ENCODE measurements at places on chromosomes 4 and X.

GRCh38 chrX:131633285-131633917, 89.5 kb downstream of the OR13H1 start:
- DNase-seq: no peak

DNA sequence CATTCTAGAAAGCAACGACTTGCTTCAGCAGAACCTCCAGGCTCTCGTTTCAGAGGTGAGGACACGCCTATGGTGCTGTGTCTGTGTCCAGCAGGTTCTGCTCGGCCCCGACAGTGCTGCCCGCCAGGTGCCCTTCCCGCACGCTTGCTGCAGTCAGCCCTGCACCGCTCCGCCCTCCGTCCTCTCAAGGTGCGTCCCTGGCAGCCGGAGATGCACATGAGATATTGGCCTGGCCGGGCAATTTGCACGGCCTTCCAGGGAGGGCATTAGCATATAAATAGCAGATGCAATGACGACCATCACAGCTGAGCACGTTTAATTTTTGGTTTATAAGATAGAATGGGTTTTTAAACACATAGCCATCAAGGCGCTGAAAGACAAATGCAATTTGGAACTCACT, 14.4 kb downstream of the UVSSA start:
- DNase-seq: no peak

DNA sequence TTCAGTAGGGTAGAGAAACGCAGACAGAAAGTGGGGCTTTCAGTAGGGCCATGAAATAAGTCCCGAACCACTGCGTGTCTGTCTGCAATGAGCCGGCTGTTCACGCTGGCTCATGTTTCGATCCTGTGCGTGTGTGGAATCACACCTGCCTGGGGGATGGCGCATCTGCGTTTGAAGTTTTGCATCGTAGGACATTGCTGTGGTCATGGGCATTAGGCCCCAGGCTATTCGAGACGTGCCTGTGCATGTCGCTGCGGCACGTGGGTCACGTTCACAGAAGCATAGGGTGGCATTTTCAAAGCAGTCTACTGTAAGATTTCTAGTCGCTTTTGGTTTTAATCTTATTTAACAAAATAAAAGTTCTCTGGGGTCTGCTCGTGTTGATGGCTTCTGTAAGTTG, 25.5 kb upstream of the HGFAC start:
- DNase-seq: peak; percentile 51

DNA sequence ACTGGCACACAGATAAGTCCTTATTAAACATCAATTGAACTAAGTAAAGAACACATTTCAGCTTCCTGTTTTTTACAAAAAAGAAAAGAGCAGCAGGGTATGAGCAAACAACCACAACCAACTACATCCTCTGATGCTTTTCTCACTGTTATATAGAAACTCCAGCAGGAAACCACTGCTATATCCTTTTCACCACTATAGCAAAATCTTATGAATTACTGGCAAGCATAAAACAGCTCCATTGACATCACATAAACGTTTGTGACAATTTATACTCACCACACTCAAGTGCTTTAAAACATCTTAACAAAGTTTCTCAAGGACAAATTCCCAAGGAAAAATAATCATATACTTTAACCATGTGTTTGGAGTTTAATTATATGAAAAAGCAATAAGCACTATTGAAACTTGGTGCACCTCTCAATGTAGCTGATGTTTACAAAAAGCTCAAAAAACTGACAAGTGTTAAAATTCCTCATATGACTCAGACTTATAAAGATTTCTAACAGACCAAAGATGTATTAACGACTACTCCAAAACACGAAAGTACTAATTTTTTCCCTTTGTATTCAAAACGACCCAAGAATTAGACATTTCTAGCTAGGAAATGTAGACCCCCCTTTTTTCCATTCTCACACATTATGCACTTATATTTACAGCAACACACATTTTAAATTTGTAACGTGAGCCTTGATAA, 12.9 kb downstream of the GPRIN3 start:
- DNase-seq: no peak

- no peak for DNase-seq
Observed at GRCh38 chr4:62119195-62119594, 919.1 kb downstream of the ADGRL3 start.

- DNase-seq: no peak
Observed at GRCh38 chr4:112637552-112637866, 566 bp downstream of the LARP7 start.

DNA sequence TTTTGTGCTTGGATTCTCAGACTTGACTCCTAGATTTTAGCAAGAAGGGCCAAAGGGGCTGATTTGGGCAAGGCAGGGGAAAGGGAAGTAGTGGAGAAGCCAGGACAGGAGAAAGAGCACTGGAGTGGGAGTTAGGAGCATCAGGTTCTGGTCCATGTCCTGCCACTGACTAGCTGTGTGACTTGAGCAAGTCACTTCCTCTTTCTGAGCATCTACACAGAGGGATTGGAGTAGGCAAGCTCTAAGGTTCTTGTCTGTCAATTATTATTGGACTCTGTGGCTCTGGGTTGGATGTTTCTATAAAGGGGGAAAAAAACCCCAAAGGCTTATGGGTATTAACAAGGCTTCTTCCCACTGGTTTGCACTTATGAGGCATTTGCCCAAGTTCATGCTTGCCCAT, 24.4 kb downstream of the PLAC1 start:
- DNase-seq: no peak

GRCh38 chrX:124605511-124605910, 259.1 kb downstream of the SH2D1A start:
- DNase-seq: no peak

DNA sequence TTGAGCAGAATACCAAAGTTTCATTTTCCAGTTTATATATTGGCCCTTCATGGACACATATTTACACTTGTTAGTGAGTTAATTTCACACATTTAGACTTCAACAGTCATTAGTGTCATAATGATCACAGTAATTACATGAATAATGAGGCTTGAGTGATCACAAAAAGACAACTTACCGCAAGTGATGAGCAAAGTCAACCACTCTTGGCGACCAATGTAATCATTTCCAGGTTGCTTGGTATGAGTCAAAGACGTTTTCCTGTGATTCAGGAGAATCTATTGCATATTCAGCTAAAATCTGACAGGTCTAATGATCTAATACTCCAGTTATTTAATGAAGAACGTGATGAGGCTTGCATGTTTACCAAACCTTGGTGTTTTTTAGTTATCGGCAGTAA, 407.9 kb upstream of the TENM3 start:
- no peak for DNase-seq

DNA sequence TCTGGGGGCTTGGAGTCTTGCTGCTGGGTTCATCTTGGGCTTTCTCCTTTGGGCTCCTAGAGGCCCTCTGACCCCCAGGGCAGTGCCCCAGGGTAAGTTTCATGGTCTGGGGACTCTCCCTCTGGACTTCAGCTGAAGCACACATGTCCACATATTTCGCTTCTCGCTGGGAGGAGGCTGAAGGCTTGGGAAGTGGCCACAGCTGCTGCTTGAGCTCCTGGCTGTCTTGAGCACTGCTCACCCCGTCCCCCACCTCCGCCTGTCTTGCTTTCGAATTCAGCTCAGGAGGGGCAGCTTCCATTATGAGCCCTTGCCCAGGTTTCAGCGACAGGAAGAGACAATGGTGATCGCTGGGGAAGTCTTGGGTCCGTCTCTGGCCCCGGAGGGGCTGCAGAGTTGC, 3.7 kb downstream of the C4orf54 start:
- no peak for DNase-seq

DNA sequence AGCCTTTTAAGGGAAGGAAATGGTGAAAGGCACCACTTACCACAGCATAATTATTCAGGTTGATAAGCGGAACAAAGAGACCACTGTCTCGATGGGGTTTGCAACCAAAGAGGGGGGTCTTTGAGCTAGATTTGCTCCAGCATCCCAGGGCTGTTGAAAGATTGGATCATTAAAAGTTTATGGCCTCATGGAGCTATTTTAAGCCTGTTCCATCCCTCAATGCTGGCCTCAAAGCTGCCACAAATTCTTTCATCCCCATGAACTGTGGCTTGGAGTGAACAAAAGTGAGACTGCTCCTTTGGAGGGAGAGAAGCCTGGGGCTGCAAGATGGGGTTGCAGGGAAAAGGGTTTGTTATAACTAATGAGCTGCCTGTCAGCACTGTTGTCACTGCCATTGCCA, 209.8 kb downstream of the RTL9 start:
- no peak for DNase-seq

GRCh38 chrX:11704725-11705495, 39.2 kb upstream of the ARHGAP6 start:
- DNase-seq: no peak

DNA sequence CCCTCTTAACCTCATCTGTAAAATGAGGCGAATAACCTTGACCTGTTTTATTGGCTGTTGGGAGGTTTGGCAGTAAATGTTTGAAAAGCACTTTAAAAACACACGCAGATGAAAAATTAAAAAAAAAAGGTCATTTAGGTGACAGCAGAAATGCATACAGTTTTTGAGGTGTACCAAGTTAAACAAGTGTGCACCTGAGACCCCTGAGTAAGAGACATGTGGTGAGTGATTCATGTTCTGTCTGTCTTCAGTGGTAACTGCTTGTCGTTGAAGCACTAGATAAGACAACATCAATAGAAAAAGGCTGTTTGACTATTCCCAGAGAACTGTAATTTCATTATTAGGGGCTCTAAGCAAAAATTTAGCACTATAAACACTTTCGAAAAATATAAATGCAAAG, 608.4 kb upstream of the PITX2 start:
- no peak for DNase-seq

DNA sequence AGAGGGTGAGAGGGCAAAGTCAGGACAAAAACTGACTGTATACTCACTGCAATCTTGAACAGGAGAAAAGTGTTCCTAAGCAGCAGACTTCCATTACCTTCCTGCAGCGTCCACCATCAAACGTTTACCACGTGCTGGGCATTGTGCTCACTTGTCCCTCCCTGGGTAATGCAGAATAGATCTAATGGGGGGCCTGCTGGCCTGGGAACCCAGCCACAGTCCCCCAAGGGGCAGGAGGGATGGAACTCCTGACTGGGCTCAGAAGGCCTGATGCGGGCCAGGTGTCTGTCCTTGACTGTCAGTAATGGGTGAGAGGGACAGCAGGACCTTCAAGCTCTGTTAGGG, 37.6 kb upstream of the FAM156A start:
- DNase-seq: no peak

GRCh38 chr4:67632492-67632891, 68.5 kb downstream of the UBA6 start:
- no peak for DNase-seq

GRCh38 chrX:45801554-45801953, 600.9 kb upstream of the DIPK2B start:
- DNase-seq: no peak

DNA sequence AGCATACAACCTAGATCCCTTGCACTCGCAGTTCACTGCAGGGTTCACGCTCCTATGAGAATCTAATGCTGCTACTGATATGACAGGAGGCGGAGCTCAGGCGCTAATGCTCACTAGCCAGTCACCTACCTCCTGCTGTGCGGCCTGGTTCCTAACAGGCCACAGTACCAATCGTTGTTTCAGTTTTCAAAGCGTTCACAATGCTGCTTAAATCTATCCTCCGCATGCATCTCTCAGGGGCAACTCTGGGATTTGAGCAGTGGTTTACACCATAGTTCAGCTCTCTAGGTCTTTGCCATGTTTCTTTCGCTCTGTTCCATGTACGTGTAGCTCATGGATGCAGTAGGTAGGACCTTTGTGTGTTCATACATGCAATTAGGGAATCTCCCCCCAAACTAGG, 47.2 kb downstream of the CLOCK start:
- DNase-seq: no peak

DNA sequence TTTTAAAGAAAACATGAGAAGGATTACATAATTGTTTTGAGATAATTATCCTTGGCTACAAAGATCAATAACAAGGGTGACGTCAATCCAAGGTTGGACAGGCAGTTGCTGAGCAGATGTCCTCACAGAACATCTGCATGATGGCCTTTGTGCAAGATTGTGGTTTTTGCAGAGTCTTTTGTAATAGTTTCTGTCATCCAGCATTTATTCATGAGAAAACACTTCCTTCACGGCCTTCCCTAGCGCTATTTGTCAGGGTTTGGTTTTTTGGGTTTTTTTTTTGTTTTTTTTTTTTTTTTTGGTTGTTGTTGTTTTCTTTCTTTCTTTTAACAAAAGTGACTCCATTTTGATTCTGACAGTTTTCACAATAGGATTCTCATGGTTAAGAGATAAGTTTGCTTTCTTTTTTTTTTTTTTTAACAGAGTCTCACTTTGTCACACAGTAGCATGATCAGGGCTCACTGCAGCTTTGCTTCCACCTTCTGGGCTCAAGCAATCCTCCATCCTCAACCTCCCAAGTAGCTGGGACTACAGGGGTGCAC, 31.5 kb upstream of the ELF2 start:
- DNase-seq: no peak

- DNase-seq: no peak
Observed at GRCh38 chr4:155599596-155599995, 67.1 kb upstream of the GUCY1A1 start.

- no peak for DNase-seq
Observed at GRCh38 chrX:148371291-148371690, 129.1 kb upstream of the AFF2 start.

DNA sequence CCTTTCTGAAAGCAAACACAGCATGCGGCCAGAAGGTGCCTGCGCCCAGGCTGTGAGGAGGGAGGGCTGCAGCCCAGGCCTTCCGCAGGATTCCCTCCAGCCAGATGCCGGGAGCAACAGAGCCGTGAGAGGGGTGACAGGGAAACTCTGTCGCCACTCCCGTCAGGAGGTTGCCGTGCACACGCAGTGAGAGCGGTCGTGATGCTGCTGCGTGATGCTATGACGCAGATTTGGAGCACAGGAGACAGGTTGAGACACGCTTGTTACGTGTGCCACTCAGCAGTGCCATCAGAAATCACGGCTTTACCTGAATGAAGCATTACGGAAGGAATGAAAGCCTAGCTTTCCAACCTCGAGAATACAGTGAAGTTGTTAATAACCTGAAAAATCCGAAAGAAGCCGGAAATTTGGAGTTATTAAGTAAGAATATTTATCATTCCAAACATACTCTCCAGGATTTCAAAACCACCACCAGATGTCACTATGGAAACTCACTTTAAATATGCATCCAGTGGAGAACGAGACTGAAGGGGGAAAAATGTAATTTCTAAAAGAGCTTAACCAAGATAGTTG, 54.4 kb downstream of the FAT1 start:
- no peak for DNase-seq

- DNase-seq: no peak
Observed at GRCh38 chr4:149328161-149328560, 487.5 kb downstream of the IQCM start.

- no peak for DNase-seq
Observed at GRCh38 chrX:12700745-12701144, 90.5 kb upstream of the PRPS2 start.

- DNase-seq: no peak
Observed at GRCh38 chrX:134431894-134432293, 28.1 kb upstream of the HPRT1 start.

GRCh38 chrX:19566359-19567222, 51.3 kb upstream of the MAP3K15 start:
- peak; percentile 46 for DNase-seq

- DNase-seq: no peak
Observed at GRCh38 chr4:15400981-15401671, 26.7 kb upstream of the C1QTNF7 start.

DNA sequence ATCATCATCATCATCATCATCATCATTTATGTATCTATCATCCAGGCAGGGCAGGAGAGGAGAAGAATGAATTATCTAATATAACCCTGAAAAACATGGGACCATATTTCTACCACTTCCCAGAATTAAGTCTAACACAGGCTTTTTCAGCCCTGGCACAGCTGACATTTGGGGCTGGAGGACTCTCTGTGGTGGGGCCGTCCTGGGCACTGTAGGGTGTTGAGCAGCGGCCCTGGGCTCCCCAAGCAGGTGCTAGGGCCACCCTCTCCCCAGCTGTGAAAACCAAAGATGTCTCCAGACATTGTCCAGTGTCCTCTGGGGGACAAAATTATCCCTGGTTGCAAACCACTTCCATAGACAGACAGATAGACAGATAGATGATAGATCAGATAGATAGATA, 288.4 kb downstream of the CRLF2 start:
- DNase-seq: no peak
